Activated CD4-positive, alpha-beta T cell treated with anti-CD3 and anti-CD28 coated beads, Interleukin-2, amount 10 ng/mL, durations not matched to agents 7 days and 5 days (primary cell): ENCODE measurements at places on chromosomes 11 and 22. TPM values are rescaled to one million over a fixed set of nuclear protein-coding genes. Genes with fewer than 3 reads are reported as not detected.

VWA5A gene
- 6.8 TPM for total RNA-seq

SYT9 gene
- not detected for total RNA-seq

OR2D2 gene
- total RNA-seq, result not detected

FBLN1 gene
- not detected for total RNA-seq

OR52N2 gene
- not detected for total RNA-seq

SCARF2 gene
- 1.1 TPM for total RNA-seq

GRM5 gene
- not detected for total RNA-seq

JAML gene
- 122 TPM for total RNA-seq

ACTN3 gene
- 0.23 TPM for total RNA-seq

IFT27 gene
- total RNA-seq, result 20.7 TPM

FXYD6 gene
- not detected for total RNA-seq

LDHA gene
- total RNA-seq, result 879 TPM

KDM2A gene
- total RNA-seq, result 83.8 TPM

LUZP2 gene
- total RNA-seq, result not detected

P4HA3 gene
- not detected for total RNA-seq

TREH gene
- not detected for total RNA-seq

LMNTD2 gene
- 3.4 TPM for total RNA-seq

FAM89B gene
- total RNA-seq, result 34.1 TPM

TMEM25 gene
- total RNA-seq, result 7.8 TPM

ANKK1 gene
- 0.15 TPM for total RNA-seq

PIK3IP1 gene
- 56.0 TPM for total RNA-seq

PRODH gene
- total RNA-seq, result 0.06 TPM

ARHGAP42 gene
- 0.10 TPM for total RNA-seq

MOV10L1 gene
- not detected for total RNA-seq

UPB1 gene
- 0.67 TPM for total RNA-seq

PARVG gene
- 146 TPM for total RNA-seq

PATE4 gene
- total RNA-seq, result not detected

OVOL1 gene
- total RNA-seq, result not detected

IL10RA gene
- total RNA-seq, result 187 TPM

ENTHD1 gene
- total RNA-seq, result 0.07 TPM

KCNJ11 gene
- 0.64 TPM for total RNA-seq

KLHL35 gene
- 1.3 TPM for total RNA-seq

OR4D10 gene
- not detected for total RNA-seq

OR52N4 gene
- total RNA-seq, result 0.89 TPM

C11orf91 gene
- 0.27 TPM for total RNA-seq

B3GAT1 gene
- total RNA-seq, result 1.4 TPM

OR8G1 gene
- not detected for total RNA-seq

MS4A3 gene
- total RNA-seq, result not detected

OR6A2 gene
- total RNA-seq, result not detected

CDHR5 gene
- not detected for total RNA-seq

TPST2 gene
- 25.9 TPM for total RNA-seq

SLC6A5 gene
- not detected for total RNA-seq

CELSR1 gene
- total RNA-seq, result 0.23 TPM

MRE11 gene
- 44.2 TPM for total RNA-seq
